Activated T-helper 1 cell treated with anti-CD3 and anti-CD28 coated beads, Interleukin-12 subunit alpha, Interleukin-12 subunit beta, Interleukin-2, Interleukin-4 antibody, amounts not matched to agents 30 ng/mL and 10 ng/mL and 1 ng/mL, durations not matched to agents 14 hours and 24 hours and 36 hours (primary cell): ENCODE measurements at places on chromosomes 6 and 20.

DNA sequence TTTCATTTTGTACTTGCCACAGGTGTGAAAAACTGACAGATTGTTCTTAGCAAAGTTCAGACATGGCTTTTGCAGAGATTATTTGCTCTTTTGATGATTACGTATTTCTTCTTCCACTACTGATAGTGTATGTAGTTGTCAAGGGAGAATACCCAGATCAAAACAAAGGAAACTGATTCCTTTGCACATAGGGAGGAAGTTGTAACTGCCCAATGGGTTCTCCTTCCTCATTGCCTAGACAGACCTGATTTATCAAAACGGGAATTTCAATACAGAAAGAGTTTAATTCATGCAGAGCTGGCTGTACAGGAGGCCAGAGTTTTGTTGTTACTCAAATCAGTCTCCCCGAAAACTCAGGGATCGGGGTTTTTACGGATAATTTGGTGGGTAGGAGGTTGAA is 214.7 kb downstream of the BCAS1 start:
- no peak for DNase-seq

GRCh38 chr20:61881861-61882260 is 183.8 kb downstream of the TAF4 start:
- DNase-seq = no peak

- DNase-seq = no peak
Measured at GRCh38 chr6:67863346-67863745, 771.7 kb upstream of the ADGRB3 start.

DNA sequence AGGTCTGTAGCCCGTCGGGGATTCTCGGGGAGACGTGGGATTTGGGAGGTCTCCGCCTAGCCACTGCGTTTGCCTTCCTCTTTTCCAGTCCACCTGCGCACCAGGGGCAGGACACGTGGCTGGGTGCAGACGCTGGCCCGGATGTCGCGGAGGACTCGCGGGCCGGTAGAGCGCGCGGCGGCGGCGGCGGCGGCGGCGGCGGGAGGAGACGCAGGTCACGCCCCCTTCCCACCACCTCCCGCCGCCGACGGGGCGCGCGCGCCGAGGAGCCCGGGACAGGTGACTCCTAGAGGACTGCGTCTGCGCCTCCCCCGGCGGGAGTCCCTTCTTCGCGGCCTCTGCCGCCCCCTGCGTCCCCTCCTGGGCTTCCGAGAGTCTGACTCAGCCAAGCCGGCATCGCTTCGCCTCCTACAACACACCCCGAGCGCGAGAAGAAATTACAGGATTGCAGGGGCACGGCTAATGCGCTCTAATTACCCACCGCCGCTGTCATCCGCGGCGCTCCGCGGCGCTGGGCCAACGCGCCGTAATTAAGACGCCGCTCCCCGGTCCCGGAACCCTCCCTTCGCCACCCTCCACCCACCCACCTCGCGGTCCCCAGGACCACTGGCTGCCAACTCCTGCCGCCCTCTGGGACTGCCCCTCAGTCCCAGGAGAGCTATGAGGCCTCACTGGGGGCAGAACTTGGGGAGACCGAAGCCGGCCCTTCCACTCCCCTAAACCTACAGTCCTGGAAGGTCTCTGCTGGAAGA is 124.5 kb downstream of the MRPL14 start:
- peak; percentile 48 for DNase-seq

- no peak for DNase-seq
Measured at GRCh38 chr20:22080985-22081384, 375.5 kb downstream of the PAX1 start.

DNA sequence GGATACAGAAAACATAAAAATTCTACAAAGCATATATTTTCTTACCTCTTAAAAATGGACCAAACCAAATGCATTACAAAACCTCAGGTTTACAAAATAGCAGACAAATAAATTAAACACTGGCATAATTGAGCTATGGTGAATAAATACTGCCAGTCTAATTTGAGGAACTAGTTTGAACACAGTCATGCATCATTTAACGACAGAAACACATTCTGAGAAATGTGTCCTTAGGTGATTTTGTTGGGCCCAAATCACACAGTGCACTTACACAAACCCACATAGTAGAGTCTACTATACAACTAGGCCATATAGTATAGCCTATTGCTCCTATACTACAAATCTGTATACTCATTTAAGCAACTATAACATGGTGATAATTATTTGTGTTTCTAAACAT is 215.6 kb downstream of the FOXC1 start:
- no peak for DNase-seq

DNA sequence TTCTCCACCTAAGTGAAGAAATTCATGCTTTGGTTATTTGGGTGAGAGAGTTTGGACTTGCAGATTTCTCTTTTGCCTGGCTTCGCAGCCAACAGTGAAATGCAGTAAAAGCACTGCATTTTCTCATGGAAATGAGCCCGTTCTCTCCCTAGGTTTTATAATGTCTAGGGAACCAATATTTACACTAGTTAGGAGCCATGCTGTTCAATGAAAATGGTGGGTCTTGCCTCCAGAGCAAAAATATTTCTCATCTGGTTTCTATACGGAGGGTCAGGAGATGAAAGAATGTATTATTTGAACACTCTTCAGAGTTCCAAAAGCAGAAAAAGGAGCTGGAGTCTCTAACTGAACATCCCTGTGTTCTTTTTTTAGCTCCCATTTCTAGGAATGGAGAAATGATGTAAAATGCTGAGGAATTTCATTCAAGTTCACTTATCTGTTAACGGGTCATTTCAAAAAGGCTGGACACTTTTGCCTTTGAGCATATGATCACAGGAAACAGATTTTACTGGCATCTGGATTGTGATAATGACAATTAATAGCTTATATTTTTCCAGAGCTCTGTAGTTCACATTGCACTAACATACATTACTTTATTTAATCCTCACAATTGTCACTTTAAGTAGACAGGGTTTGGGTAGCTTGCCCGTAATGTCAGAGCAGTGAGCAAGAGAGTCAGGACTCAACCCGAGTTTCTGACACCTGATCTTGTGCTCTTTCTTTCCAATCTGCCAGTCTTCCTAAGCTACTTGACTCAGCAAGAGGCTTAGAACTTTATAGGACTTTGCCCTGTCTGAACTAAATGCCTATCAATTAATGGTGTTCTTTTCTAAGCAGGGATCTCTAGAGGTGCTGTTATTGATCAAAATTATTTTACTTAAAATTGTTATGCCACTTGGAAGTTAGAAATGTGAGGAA is 78.0 kb downstream of the PPP1R14C start:
- DNase-seq = no peak

DNA sequence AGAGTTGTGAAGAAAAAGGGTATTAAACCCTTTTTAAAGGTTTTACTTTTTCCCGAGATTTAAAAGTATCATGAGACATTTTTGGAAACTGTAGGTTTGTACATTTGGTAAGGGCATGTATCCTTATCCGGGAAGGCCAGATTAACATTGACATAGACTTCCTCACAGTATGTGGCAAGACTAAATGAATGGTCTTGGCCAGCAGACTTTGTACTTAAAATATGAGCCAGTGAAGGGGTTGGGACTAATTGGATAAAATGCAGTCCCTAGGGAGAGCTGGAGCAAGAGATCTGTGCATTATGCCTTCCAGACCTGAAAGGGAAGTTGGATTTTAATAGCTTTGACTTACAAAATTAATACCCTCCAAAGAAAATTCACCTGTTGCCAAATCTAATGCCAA is 60.4 kb upstream of the CCN2 start:
- DNase-seq = no peak

DNA sequence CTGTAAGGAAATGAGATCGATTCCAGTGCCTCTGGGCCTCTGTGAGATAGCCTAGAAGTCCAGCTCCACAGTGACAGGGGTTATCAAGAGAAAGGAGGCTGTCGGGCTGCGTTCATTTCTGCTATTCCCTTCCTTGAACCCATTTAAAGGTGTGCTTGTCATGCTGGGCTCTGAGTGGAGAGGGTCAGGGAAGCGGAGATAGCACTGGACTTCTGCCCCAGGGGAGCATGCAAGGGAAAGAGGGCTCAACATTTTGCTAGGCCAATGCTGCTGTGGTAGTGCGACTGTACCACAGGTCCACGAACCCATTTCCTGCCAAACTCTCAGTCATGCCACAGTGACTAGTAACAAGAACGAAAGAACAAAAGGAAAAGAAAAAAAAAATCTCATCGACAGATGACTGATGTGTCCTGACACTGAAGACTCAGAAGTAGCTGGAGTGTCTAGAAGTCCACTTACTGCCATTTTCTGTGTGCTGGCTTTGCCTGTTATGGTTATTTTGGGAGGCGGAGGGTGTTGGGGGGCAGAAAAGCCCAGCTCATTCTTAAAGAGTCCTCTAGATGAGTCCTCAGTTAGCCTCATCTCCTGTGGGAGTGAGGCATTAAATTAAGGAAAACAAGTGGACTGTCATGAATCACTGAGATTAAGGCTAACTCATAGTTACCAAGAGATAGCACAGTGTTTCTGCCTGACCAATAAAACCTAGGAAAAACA is 8.1 kb downstream of the NEDD9 start:
- peak; percentile 58 for DNase-seq

GRCh38 chr20:56409521-56409920 is 2.5 kb upstream of the CASS4 start:
- DNase-seq = no peak

DNA sequence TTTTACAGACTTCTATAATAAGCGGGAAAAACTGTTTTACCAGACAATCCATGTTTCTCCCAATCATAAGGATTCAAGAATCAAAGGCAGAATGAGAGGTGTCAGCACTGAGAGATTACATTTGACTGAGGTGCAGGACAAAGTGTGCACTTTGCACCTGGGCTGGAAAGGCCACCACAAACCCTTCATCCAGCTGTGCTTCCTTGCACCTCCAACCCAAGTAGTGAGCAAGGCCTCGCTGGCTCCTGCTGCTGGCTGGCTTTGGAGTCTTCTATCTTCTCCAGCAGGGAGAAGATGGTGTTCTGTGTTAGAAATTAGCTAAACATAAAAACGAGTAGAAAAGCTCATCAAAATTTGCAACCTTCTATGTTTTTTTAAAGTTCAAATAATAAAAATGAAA is 77.7 kb downstream of the CHD6 start:
- no peak for DNase-seq

- DNase-seq = no peak
Measured at GRCh38 chr20:10978019-10978702, 304.4 kb upstream of the JAG1 start.

GRCh38 chr6:95785785-95786184 is 208.4 kb downstream of the MANEA start:
- DNase-seq = no peak

- DNase-seq = no peak
Measured at GRCh38 chr20:51456511-51457509, 85.7 kb downstream of the NFATC2 start.

DNA sequence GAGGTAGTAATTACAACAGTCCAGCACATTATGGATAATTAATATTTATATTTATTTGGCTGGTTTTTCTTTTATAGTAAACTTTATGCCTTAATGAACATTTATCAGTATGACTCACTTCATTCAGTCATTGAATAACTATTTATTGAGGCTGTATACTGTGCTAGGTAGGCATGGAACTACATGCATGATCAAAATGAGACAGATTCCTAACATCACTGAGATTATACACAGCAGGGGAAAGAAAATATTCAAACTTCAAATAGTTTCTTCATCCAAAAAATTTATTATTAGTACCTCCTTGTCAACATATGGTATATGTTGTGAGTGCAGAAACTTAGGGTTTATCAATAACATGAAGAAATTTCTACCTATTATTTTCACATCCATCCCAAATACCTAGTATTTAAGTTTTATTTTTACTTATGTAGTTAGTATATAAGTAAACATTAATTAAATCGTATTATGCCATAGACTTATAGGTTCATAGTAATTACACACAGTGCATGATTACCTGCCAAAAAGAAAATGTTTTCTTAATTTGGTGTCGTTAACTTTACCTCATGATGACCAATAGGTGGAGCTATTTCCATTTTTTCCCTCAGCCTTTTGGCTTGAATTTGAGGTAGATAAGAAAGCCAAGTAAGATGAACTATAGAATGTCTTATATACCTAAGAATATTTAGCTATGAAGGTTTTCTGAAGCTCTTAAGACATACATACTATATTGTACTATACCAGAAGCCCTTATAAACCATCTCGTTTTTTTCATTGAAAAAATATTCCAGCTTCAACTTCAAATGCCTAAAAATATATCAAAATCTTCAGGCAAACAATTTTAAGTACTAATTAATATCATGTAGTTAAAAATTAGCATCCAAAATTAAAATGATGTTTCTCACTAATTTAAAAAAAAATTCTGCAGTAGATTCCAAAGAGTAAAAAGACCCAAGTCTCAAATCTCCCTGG is 12.5 kb upstream of the TMEM30A start:
- no peak for DNase-seq

- no peak for DNase-seq
Measured at GRCh38 chr6:158611541-158612370, 32.8 kb downstream of the DYNLT1 start.

GRCh38 chr6:41560431-41561192 is 14.4 kb downstream of the FOXP4 start:
- DNase-seq = peak; percentile 79

DNA sequence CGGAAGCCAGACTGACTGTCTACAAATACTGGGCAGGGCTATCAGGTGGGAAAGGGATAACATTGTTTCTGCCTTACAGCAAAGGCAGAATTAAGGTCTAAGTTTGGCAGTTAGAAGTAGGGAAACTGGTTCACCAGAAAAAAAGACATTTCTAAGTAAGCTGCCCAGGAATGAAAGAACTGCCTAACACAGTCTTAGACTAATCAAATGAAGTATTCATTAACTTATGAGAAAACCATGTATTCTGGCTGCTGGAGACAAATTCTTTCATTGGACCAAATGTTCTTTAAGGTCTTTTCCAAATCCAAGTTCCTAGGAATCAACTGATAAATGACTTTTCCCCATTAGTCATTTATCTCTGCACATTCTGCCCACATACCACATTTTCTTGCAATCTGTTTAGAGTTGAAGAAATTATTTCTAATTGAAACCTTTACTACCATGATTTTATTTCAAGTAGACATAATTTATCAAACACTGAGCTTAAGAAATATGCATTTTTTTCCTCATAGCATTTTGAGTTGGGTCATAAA is 120.3 kb upstream of the OGFRL1 start:
- no peak for DNase-seq

- peak; percentile 12 for DNase-seq
Measured at GRCh38 chr6:142395768-142396231, 94.0 kb downstream of the ADGRG6 start.

- DNase-seq = no peak
Measured at GRCh38 chr20:52783769-52784168, 188.4 kb upstream of the TSHZ2 start.

GRCh38 chr6:8947900-8948299 is 512.6 kb upstream of the SLC35B3 start:
- DNase-seq = no peak

DNA sequence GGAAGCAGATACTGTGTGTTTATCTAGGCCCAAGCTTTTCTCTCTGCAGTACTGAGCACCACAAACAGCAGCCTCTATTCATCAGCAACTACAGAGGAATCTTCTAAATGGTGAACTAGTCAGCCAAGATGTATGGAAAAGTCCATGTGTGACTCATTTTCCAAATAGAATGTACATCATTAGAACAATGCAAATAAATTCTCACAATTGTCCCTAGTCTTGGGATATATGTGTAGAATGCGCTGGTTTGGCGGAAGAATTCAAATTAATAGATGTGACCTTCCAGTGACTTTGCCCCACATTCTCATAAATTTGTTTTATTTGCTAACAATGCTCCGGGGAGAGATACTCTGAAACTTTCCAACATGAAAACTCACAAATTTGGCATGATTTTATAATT is 436.2 kb downstream of the CBLN4 start:
- no peak for DNase-seq

- no peak for DNase-seq
Measured at GRCh38 chr20:4280731-4281130, 265.4 kb upstream of the RNF24 start.

- no peak for DNase-seq
Measured at GRCh38 chr6:40588480-40588879, 1.3 kb upstream of the LRFN2 start.
